ENCODE measurements at places on chromosomes 5 and 9.
A peak's percentile ranks its signal among the peaks of the same experiment; 100 is the strongest.

DNA sequence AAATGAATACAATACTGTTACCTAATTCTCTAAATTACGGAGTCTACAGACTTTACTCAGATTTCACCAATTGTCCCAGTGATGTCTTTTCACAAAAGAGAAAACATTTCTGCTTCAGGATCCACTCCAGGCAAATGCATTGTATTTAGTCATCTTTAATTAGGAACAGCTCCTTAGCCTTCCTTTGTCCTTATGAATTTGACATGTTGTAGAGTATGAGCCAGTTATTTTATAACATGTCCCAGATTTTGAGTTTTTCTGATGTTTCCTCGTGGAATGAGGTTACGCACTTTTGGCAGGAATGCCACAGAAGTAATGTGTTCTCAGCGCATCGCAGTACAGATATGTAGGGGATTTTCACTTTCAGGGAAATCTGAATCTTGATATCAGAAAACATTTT, 10.5 kb downstream of the HABP4 start:
- no peak for DNase-seq

GRCh38 chr9:124947727-124948391, 7.0 kb upstream of the GOLGA1 start:
- no peak for DNase-seq

DNA sequence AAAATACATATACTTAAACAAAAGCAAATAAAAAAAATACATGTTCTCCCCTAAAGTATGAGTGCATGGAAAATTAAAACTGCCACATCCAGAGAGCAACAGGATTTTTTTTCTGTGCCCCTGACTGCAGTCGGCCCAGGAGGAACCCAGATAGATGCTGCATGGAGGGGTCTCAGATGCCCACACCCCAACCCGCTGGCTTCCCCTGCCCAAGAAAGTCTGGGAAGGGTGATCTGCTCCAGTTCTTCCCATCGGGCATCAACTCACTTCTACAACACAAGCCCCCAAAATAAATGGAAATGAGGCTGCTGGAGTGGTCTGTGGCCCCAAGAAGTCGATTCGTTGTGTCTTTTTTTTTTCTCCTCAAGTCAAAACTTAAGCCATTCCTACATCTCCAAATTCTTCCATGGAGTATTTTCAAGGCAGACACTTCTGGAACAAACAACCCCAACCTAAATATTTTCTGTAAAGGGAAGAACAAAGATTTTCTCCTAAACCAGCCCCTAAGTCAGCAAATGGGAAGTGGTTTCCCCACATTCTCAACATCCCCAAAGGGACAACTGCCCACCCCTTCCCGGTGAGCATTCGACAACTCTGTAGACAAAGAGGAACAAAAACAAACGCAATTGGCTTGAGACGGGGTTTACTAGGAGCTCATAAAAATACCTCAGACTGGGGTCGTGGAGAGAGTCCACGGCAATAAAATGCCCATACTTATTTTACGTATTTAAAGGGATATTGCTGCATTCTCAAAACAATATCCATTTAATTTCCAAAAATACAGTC, 46.7 kb downstream of the ROR2 start:
- DNase-seq: no peak

DNA sequence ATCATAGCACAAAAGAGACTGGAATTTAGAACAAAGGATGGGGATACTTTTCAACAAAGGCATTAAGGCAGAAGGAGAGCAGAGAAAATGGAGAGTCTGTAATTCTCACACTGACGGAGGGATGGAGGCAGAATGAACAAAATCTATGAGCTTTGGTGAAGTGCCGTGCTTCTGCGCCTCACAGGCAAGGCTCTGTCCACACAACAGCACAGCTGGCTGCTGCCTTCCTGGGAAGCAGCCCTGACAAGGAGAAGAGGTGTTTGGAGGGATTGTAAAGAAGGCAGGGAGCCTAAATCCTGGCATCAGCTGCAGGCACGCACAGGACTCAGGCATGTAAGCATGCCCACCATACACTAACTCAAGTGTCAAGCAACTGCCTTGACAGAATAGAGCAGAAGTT, 485.2 kb upstream of the KIF2A start:
- no peak for DNase-seq

DNA sequence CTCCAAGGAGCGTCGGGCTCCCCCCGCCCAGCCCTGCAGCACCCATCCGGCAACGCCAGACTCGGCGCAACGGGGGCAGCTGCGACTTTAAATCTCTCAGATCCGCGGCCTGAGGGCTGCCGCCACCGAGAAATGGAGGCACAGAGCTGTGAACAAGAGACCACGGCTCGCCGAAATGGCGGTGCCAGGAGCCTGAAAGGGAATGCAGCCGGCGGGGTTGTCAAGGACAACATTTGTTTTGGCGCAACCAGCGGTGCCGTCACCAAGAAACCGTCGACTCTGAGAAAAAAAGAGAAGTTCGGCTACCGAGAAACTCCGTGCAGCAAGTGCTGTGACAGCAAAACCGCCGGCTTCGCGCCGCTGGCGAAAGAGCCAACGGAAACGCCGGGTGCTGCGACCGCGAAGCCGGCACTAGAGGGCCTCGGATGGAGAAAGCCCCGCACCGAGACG, 2.1 kb upstream of the ANXA2R start:
- peak; percentile 92 for DNase-seq

DNA sequence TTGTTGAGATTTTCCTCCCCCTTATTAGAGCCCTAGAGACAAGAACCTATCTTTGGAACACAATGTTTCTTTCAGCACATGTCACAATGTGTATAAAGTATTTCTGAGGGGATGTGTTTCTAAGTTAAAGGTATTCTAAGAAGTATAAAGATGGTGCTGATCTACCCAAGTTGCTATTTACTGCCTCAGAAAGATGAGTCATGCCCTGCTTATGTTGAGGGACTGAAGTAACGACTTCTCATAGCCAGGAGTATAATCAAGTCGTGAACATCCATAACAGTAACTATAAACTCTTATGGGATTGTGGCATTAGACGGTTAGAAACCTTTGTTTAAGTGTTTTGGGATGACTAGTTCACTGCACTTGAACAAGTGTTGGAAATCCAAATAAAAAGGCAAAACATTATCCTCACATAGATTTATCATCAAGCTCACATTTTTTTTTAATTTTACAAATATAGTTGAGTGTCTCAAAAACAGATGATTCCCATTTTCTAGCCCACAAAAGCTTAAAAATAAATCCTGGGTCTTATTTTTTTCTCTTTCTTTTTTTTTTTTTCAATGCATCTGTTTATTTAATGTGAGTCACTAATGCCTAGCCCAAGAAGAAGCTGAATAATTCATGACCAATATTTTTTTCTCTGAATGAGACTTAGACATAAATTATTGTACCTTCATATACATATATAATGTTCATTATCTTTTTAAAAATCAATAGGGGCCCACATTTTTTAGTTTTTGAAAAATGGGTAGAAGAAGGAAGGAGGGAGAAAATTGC, 12.2 kb upstream of the TMEM252 start:
- DNase-seq: no peak

All from GM06990 (cell line).